ENCODE measurements at places on chromosomes 5 and 9.
A peak's percentile ranks its signal among the peaks of the same experiment; 100 is the strongest.

- no peak for DNase-seq
These were observed 72.7 kb downstream of the NTRK2 start for GRCh38 chr9:84742261-84742660.

- peak; percentile 43 for DNase-seq
These were observed 4.5 kb downstream of the RNF208 start for GRCh38 chr9:137217276-137218211.

DNA sequence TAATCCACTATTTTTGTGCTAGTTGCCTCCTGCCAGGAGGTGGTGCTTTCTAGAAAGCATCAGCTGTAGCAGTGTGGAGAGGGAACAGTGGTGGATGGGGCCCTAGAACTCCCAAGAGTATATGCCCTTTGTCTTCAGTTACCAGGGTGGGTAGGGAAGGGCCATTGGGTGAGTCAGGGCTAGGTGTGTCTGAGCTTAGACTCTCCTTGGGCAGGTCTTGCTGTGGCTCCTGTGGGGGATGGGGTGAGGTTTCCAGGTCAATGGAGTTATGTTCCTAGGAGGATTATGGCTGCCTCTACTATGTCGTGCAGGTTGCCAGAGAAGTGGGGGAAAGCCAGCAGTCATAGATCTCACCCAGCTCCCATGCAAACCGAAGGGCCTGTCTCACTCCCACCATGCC is 11.3 kb upstream of the ADAMTS12 start:
- DNase-seq = no peak

GRCh38 chr5:158049459-158049858 is 190.5 kb upstream of the CLINT1 start:
- no peak for DNase-seq

DNA sequence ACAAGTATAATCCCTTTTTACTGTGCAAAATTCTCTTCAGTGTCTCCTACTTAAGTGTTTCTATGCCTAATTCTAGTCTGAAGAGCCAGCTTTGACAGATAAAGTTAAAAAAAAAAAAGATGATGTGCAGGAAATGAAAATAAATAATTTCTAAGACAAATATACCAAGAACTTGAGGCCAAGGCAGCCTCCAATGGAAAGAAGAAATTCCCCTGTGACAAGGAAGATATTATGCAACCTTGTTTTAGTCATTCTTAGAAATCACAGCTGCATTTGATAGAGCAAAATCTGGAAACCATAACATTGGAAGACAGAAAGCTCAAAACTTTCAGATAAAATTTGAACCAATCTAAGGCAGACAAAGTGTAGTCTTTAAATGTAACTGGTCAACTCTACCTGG is 375.9 kb upstream of the TLE4 start:
- DNase-seq = no peak

DNA sequence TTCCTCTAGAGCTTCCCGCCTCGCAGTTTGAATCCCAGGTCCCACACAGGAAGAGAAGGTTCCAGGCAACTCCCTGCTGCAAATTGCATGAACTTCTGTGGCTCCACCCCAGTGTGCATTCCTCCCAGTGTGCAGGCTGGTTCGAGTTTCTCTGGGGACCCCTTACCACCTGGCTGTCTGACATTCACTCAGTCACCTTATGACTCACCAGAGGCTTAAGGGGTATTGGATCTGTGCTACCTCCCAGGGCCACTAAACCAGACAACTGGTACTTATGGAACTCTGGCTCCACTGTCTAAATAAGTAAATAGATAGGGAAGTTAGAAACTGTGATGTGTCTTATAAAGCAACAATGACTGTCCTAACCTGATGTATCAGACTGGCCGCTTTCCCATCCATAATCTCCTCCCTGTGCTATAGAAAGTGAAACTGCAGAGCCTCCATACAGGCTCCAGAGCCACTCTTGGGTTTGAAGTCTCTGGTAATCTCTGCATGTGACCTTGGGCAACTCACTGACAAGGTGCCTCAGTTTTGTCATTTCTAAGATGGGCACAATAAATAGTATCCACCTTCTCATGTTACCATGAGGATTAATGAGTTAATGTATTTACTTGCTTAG is 720.6 kb downstream of the SEMA5A start:
- no peak for DNase-seq

DNA sequence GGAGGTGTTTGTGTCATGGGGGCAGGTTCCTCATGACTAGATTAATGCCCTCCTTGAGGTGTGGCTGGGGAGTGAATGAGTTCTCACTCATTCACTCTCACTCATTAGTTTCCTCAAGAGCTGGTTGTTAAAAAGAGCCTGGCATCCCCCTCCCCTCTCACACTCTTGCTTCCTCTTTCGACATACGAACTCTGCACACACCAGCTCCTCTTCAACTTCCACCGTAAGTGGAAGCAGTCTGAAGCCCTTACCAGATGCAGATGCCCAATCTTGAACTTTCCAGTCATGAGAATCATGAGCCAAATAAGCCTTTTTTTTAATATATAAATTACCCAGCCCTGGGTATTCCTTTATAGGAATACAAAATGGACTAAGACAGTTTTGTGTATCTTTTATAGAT is 82.5 kb downstream of the SPRY4 start:
- DNase-seq = no peak

- peak; percentile 19 for DNase-seq
These were observed 337.4 kb upstream of the PUM3 start for GRCh38 chr9:3181049-3181953.

DNA sequence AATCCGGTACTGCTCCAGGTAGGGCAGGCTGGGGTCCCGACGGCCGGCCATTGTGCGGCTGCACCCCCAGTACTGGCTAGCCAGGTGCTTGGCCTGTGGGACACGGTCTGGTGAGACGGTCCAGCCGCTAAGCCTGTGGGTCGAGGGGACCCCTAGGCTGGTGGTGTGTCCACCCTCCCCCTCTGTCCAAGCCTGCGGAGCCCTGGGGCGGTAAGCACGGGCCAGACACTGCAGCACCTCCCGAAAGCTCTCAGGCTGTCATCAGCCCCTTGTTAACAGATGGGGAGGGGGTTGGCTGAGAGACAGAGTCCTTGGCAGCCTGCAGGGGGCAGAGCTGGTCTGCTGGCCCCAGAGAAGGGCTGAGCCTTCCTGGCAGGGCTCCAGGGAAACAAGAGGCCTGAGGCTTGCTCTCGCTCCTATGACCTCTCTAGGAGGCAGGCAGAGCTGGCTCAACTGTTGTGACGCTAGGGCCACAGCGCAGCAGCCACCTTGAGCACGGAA is 11.8 kb upstream of the MRNIP start:
- DNase-seq = peak; percentile 38

DNA sequence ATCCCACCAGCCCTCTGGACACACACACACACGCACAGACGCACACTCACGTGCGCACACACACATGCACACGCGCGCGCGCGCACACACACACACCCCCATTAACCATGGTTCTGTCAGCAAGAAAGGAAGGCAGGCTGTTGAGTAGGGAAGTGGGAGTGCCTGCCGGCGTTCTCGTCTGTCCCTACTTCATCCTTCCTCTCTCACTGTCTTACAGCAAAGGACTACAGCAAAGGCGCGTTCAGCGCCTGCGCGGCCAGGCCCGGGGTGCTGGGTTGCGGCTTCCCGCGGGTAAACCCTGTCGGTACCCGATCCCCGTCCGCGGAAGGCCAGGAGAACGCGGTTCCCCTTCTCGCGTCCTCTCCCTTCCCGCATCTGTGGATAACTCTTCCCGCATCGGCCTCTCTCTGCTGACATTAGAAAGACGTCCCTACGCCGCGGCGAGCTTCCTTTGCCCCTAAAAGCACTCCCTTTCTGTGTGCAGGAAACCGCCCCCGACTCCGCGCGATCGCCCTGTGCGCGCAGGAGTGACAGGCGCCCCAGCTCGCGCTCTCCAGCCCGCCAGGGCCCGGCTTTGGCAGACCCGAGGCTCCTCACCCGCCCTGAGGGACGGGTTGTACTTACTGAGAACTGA is 219.2 kb downstream of the AGTPBP1 start:
- DNase-seq = peak; percentile 72

GRCh38 chr5:136285096-136285855 is 80.1 kb downstream of the TRPC7 start:
- peak; percentile 10 for DNase-seq

DNA sequence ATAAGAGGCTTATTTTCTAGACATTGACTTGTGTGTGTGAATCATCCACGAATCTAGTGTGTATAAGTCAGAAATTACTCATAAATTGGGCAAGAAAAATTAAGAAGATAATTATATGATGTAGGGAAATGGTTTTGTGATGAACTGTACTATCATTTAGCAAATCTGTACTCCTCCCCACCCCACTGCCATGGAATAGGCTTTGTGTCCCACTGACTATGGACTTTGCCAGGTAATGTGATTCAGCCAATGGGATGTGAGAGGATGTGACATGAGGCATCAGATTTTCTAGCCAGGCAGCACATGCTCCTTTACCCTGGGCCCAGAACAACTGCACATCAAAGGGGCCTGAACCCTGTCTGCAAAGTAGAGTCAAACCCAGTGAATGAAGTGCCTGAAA is 406.6 kb downstream of the CTNND2 start:
- no peak for DNase-seq

DNA sequence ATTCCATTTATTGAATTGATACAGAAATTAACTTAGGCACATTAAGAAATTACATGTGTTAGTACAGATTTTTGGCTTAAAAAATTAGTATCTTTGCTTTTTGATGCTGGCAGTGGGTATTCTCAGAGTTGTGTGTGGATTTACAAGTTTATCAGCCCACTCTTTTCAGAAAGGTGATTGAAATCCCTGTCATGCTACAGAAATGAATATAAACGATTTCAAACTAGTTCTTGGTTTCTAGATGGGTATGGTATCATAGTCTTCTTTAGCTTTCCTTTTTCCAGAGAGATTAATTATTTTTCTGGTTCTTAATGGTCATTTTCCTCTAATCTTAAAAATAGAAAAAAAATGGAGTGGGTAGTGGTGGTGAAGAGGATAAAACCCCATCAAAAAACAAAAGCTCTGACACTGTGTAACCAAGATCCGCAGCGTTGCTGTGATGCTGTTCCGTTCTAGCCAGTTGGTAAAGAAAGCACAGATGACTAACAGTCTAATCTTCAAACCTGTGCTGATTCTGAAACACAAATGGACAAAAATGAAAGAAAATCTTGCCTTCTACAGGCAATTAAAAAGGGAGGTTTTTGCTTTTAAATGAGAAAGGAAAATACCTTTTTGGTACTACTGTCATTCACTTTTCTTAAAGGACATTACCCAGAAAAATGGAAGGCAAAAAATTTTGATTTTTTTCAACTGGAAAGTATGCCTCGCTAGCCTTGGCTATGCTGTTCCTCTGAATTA is 5.2 kb downstream of the LRRTM2 start:
- DNase-seq = no peak

DNA sequence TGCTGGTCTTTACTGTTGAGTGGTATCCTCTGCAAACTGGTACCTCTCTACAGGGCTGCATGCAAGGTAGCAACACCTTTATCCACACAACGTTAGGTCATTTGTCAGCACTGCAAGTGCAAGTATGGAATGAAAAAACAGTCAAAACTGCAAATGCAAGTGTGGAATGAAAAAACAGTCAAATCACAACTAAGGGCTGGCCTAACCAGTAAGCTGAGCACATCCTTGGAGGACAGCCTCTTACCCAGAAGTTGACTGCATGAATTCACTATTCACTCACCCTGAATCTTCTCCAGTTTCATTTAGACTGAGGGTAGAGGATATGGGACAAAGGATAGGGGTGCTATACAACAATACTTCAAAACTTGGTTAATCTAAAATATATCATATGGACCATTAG is 158.4 kb downstream of the PPP2R2B start:
- DNase-seq = no peak

DNA sequence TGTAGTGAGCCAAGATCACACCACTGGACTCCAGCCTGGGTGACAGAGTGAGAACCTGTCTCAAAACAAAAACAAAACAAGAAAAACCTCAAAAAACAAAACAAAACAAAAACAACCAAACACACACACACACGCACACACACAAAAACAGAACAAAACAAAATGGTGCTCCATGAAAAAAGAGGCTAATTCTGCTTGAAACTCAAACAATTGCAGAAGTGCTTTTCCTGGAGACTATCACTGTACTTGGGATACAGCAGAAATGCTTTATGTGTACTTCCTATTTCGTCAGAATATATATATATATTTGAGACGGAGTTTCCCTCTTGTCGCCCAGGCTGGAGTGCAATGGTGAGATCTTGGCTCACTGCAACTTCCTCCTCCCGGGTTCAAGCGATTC is 49.9 kb upstream of the HSPA9 start:
- peak; percentile 52 for DNase-seq
